ENCODE measurements at places on chromosomes 3 and 15. TPM values are rescaled to one million over a fixed set of nuclear protein-coding genes. Genes with fewer than 3 reads are reported as not detected.

The NPAP1 gene
- total RNA-seq, result not detected

The IL20RB gene
- 0.83 TPM for total RNA-seq

The RPUSD2 gene
- 11.7 TPM for total RNA-seq

The SPINK8 gene
- not detected for total RNA-seq

The LINGO1 gene
- not detected for total RNA-seq

The DUOX2 gene
- total RNA-seq, result not detected

The EDEM1 gene
- total RNA-seq, result 6.7 TPM

The ZKSCAN7 gene
- total RNA-seq, result 8.8 TPM

The GPR160 gene
- 0.31 TPM for total RNA-seq

DNA sequence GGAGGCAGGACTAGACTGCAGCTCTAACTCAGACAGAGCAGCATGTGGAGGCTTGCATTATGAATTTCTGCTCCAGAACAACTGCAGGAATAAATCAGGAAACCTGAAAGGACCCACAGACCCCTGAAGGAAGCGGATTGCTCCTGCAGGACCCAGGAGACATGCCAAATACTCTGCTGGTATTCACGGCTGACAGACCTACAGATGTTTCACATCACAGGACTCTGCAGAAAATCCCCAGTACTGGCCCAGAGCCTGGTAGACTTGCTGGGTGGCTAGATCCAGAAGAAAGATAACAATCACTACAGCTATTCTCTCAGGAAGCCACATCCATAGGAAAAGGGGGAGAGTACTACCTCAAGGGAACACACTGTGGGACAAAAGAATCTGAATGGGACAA, 942.1 kb downstream of the AGBL1 start:
- DNase-seq, result no peak

DNA sequence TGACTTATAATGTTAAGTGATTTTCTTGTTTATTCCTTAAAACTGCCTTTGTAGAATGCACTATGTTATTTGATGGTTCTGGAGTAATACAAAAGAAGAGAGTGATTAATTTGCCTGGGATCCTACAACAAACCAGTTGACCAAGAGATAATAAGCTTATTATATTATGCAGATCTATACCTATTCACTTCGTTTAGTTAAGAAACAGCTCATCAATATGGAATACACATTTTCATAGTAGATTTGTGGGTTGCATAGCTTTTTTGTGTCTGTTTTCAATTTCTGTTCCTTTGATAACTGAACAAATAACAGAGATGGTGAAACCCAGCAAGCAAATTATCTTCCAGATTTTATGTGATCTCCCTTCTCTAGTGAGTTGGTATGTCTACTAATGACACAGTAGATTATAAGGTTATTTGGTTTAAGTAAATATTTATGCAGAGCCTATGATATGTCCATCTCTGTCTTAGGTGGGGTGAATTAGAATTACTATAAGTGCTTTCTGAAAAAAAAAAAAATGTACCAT, 443.3 kb upstream of the TPRG1 start:
- no peak for DNase-seq

DNA sequence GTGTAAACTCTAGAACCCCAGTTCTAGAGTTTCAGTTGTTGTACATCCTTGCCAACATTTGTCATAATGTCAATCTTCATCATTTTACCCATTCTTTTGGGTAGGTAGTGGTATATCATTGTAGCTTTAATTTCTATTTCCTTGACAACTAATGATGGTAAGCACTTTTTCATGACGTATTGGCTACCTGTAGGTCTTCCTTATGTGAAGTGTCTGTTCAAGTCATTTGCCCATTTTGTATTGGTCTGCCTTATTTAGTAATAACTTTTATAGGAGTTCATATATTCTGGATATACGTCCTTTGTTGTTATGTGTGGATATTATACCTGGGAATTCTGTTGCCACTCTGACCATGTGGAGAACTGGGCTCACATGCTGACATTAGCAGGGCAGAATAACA, 73.8 kb upstream of the ACTC1 start:
- DNase-seq, result no peak

DNA sequence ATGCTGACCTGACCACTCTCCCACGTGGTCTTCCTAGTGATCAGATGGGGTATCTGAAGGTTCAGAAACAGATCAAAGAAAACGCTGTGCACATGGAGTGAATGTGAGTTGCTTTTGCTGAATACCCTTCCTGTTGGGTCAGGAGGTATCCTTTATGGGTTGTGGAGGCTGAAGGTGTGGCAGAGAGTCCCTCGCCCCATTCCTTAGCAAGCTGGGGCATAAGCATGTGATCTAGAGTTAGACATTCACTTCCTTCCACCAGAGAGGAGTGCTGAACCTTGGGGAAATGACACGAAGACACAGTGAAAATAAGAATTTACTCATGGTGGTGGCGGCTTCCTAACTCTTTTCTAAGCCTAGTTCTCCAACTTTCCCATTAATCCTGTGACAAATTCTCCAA, 27.8 kb upstream of the SPTBN5 start:
- DNase-seq, result no peak

DNA sequence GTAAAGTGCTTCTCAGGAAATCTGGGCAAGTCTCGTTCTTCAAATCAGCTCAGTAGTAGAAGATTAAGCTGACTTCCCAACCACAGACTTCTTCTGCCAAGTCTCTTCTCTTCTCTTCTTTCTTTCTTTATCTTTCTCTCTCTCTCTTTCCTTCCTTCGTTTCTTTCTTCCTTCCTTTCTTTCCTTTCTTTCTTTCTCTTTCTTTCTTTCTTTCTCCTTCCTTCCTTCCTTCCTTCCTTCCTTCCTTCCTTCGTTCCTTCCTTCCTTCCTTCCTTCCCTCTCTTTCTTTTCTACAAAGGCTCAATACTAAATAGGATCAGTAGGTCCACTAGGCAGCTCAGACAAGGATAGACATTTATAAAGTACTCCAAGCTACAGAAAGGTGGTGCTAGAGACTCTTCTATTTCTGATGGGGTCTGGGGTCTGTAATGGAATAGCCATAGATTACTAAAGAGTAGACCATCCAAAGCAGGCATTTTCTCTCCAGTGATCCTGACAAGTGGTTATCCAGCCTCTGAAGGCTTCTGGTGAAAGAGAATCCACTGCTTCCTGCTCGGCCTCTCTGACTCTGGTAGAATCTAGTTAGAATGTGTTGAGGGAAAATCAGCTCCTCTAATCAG, 100.8 kb downstream of the TPRG1 start:
- DNase-seq, result no peak

DNA sequence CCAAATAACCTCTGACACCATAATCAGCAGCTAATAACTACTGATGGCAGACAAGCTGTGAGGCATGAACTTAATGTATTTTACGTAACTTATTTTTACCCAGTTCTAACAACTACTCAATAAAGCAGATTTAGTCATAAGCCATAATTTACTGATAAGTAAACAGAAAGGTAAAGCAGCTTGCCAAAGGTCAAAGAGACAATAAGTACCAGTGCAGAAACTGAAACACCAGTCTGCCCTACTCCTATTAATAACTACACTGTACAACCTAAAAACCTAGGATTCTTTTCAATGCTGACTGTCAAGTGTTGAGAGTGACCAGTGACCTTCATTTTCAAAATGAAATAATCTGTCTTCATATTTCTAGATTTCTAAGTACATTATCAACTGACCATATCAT, 152.2 kb downstream of the NR2E3 start:
- no peak for DNase-seq

- DNase-seq, result no peak
Observed at GRCh38 chr3:196492080-196492479, 11.5 kb downstream of the RNF168 start.

- peak; percentile 44 for DNase-seq
Observed at GRCh38 chr3:114411190-114411668, 117.4 kb downstream of the TIGIT start.

DNA sequence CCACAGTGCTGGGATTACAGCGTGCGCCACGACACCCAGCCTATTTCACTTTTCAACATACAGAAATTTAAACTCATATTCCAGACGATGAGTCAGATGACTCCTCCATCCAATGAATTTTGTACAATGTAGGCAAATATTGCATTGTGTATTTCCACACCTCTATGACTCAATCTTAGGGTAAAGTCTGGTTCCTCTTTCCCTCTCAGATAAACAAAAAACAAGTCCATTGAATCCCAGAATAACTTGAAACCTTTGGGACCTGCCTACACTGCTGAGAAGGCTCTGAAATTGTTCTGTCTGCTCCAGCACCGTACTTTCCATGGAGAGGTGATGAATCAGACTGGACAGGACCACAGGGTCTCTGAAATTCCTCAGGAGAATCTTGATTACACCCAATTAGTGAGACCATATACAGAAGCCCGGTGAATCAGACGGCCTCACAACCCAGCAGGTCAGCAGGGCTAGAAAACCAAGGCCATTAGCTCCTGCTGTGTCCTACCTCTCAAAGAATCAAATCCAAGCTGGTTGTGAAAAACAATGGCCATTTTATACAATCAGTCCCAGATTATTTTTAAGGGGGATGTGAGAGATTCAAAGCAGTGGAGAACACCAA, 112.6 kb downstream of the ERC2 start:
- DNase-seq, result no peak

DNA sequence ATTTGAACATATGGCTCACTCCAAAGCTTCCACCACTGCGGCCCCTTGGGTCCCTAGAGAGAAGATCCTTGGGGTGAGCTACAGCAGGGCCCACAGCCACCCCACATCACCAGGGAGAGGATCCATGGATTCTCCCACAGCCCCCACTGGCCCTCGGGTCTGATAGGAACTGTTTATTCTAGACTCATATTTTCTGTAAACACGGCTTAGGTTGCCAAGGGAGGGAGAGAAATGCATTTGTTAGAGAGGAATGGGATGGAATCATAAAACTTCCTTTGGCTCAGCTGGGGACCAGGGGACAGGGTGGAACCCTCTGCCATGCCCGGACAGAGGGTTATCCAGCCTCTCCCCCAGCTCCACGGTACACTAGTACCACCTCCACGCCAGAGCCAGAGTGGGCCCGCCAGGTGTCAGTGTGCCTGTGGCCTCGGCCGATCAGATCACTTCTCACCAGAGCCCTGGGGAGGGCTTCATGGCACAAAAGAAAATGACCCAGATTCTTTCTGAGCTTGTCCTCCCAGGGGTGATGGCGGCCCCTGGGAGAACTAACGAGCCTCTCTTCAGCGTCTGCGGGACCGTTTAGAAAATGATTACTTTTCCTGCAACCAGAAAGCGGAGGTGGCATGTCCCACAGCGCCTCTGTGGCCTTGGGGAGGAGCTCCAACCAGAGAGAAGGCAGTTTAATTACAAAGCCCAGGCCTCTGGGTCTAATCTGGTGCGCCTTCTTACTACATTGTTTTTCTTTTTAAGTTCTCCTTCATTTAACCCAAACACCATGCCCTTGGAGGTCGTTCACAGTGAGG, 33.7 kb downstream of the ADCY5 start:
- DNase-seq, result no peak

DNA sequence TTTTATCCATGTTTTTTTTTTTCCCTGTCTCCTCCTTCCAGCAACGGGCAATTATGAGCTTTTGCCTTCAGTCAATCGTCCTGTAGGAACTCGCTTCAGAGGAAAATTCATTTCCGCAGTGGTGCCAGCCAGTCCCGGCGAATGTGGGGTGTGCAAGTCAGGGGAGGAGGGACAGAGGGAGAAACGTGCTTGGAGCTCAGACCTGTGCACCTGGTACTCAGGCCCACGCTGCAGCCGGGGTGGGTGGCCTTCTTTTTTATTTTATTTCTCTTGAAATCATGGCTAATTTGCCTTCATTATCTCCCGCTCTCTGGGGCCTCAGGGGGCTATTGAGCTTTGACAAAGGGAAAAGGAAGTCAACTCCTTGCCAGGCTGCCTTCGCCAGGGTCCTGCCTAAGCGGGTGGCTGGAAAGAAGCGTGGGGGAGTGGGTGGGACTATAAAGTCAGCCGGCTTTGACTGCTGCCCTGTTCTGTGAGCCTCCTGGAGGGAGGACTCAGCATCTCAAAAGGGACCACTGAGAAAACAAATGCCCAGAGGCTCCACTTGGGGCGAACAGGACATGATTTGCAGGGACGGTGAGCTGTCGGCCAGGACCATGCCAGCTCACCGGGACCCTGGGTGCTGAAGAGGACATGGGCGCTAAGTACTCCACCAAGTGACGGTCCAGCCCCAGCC, 5.5 kb downstream of the GRIP2 start:
- DNase-seq, result no peak

- DNase-seq, result no peak
Observed at GRCh38 chr3:127590282-127590592, 296 bp downstream of the TPRA1 start.

DNA sequence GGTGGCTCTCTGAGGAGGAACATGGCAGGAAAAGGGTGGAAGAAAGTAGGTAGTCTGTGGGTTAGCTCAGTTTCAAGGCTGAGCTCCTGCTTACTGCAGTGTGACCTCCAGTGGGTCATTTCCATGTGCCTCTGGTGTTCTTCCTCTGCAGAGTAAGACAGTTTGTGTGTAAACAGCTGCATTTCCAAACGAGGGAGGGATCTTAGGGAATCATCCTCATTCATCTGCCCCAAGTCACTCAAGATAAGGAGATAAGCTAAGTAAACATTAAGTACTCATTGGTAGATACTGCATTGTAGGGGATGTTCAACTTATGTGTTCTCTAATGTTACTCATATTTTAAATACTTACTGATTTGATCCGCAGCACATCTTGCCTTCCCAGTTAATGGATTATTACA, 83.6 kb downstream of the CLSTN2 start:
- no peak for DNase-seq

DNA sequence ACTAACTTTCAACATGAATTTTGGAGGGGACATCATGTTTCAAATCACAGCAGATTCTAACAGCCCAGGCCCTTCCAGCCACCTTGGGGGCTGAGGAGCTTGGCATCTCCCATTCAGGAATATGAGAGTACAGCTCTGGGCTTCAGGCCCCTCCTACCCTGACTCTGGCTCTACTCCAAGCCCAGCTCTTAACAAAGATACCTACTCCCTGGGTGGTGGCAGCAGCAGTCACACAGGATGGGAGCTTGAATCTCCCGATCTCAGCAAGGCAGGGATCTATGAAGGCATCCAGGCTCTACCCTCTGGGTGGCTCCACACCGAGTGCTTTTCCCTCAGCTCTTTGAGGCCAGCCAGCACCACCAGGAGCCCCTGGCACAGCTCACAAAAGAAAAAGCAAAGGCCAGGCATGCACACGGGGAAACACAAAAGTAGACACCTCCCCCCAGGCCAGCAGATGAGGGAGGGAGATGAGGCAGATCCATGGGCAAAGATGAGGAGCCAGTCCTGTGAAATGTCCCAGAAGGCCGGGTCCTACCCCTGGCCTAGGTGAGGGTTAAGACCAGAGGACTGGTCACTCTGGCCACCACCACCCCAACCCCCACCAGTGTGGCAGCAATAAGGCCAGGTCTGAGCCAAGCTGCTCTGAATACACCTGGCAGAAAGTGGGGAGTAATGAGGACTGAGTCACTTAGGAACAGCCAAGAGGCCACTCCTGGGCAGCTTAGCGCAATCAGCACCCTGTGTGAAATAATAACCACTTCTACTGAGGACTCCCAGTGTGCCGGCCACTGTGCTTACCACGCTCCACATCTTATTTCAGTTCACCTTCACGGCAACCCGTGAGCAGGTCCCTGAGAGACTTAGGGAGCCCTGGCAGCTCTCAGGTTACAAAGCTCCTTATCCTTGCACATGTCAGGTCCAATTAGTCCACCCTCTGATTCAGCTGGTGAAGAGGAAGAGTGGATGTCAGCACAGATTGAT, 24.3 kb downstream of the PLA2G4F start:
- no peak for DNase-seq

DNA sequence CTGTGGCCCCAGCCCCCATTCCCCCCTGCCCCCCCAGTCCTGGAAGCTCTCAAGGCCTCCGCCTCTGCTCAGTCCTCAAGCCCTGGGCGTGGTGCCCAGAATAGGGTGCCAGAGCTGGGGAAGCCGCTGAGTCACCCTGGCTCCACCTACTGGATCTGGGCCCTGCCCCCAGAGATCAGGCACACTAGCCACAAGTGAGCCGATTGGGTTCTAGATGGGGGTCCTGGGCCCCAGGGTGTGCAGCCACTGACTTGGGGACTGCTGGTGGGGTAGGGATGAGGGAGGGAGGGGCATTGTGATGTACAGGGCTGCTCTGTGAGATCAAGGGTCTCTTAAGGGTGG, 5.7 kb downstream of the EIF4G1 start:
- peak; percentile 98 for DNase-seq

Measured in myocyte (in vitro differentiated cells).